ENCODE measurements at places on chromosomes 2 and 18.

DNA sequence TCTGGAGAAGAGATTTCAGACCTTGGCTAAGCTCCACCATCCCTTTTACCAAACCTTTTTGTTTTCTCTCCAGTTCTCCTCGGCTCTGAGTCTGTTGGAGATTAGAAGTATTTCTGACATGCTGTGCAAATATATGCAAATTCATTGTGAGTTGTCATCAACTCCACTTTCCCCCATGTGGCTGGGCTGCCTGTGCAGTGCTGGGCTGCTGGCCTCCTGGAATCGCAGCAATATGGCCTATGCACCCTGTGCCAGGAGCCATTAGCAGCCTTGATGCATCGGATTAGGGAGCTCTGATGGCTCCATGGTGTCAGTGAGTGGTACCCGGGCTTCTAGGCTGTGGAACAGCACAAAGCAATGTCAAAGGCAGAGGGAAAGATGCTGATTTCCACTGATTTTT, 80.0 kb downstream of the GPR39 start:
- no peak for DNase-seq

GRCh38 chr2:16096962-16097361, 156.6 kb downstream of the MYCN start:
- no peak for DNase-seq

- DNase-seq = no peak
Observed at GRCh38 chr2:127108090-127108523, 1.2 kb upstream of the BIN1 start.

- no peak for DNase-seq
Observed at GRCh38 chr2:232351686-232352510, 26.7 kb upstream of the ALPP start.

- no peak for DNase-seq
Observed at GRCh38 chr2:61712060-61712459, 141.8 kb downstream of the FAM161A start.

- DNase-seq = no peak
Observed at GRCh38 chr18:13635046-13635445, 91.3 kb downstream of the FAM210A start.

DNA sequence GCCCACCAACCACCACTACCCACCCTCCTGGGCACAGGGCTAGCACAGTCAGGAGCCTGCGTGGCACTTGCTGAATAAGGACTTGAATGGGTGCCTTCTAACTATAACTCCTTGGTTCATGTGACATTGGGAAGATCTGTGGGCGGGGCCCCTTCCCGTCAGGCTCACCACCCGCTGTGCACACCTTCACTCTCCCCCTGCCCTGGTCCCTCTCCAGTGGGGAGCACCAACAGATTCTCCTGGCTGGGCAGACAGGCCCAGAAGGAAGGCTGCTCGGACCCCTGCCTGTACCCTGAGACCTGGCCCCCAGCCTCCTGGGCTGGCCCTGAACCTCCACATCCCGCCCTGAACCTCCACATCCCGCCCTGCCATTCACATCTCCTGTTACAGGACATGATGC, 33.4 kb upstream of the POMC start:
- DNase-seq = no peak

GRCh38 chr18:25735459-25735858, 355.0 kb downstream of the SS18 start:
- no peak for DNase-seq

DNA sequence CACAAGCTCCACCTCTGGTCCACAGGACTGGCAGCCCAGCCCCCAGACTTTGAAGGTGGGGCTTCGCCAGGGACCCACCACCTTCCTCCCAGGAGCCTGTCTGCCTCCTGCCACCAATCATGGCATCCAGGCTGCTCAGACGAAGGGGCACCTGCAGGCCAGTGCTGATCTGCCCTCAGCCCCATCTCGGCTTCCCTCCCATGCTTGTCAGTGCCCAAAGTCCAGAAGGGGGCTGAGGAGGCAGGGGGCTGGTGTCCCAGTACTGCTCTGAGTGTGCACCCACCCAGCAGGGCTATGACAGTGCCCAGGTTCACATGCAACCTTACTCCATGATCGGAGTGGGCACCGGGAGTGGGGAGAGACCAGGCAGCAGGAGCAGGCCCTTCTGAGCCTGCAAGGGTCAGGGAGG, 25.3 kb upstream of the RUFY4 start:
- DNase-seq = no peak

GRCh38 chr2:235670974-235671787, 177.3 kb downstream of the AGAP1 start:
- DNase-seq = no peak

DNA sequence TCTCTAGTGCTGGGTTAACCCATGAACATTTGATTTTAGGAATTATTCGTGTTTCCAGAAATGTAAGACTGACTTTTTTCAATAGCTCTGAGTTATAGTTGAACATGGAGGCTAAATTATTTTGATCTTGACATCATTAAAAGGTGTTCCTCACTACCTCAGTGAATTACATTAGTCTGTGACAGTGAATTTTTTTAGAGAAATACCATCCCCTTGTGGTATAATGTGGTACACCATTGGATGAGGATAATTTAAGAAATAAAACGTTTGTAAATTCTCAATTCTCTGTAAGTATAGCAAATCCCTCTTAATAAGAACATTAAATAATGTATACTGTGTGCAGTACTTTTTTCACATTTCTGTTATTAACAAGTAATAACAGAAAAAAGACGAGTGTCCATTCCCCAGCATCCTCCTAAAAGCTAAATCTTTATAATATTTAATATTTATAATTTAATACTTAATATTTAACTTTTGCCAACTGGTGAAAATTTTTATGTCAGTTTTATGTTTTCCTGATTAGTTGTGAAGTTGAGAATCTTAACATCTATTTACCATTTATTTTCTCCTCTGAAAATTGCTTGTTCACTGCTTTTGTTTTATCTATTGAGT, 70.3 kb upstream of the CWC22 start:
- DNase-seq = no peak

DNA sequence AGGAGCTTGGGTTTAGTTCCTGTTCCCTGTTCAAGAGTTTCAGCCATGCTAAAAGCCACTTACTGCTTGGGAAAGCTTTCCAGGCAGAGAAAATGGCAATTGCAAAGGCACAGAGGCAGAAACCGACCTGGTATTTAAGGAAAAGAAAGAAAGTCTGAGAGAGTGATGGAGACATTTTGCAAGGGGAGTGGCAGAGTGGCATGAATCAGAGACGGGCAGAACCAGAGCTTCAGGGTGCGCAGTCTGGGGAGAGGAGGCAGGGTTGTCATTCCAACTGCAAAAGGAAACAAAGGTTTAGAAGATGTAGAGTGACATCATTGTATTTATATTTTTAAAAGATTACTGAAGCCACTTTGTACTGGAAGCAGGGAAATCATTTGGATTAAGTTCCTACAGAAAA, 14.9 kb upstream of the GNAL start:
- DNase-seq = no peak

DNA sequence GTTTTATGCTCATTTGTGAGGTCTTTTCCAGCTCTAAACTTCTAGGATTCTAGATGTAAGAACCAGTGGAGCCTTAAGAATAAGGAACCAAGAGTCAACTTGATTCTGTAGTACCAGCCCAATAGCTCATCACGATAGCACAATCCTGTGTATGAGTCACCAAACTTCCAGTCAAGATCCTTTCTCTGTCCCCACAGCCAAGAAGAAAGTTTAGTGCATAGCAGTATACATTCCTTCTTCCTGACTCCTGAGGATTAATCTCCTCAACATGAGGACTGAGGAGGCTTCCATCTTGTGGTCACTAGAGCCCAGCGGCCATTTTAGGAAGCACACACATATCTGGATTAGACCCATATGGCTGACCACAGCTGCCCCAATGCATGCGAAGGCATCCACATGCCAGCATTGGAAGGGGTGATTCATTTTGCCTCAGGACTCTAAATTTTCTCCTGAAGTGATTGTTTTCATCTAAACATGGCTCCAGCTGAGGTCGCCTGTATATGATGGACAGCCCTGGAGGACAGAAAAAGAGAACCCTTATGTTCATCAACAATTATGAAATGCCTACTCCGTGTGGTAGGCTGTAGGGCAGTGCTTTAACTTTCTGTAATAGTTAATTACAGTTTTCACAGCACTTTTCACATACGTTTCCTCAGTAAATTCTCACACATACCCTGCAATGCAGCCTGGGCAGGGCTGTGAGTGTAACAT, 53.5 kb downstream of the RASGRP3 start:
- no peak for DNase-seq

GRCh38 chr2:196927376-196928225, 1.1 kb upstream of the PGAP1 start:
- DNase-seq = no peak

GRCh38 chr2:39008665-39009064, 112.2 kb downstream of the SOS1 start:
- no peak for DNase-seq

DNA sequence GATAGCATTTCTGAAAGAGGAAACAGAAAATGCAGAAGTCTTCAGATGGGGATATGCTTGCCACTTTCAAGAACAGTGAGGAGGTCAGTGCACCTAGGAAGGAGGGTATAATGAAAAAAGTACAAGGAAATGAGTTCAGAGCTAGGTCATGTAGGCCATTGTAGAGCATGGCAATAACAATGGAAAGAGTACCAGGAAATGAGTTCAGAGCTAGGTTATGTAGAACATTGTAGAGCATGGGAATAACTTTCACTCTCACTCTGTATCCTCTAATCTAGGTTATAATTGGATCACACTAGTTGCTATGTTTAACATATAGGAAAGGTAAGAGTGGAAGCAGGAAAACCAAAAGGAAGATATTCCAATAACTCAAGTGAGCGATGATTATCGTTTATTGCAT, 12.3 kb downstream of the SCG2 start:
- DNase-seq = no peak

GRCh38 chr2:4427083-4427482, 723.7 kb downstream of the DCDC2C start:
- DNase-seq = no peak

DNA sequence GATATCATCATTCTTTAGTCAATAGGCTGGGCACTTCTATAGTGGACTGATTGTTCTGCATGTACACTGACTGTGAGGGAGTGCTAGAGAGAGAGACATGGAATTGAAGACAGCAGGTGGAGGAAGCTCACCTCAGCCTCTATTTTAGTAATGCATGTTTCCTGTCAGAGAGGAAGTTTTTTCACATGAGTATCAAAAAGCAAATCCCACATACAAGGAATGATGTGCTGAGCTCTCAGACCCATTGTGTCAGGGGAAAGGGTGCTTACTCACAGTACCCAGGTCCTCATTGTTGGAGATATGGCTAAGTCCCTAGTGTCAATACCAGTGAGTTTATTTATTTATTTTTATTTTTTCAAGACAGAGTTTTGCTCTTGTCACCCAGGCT, 9.9 kb upstream of the CDK15 start:
- DNase-seq = no peak

- DNase-seq = peak; percentile 37
Observed at GRCh38 chr18:49019446-49020045, 68.8 kb upstream of the SMAD7 start.

DNA sequence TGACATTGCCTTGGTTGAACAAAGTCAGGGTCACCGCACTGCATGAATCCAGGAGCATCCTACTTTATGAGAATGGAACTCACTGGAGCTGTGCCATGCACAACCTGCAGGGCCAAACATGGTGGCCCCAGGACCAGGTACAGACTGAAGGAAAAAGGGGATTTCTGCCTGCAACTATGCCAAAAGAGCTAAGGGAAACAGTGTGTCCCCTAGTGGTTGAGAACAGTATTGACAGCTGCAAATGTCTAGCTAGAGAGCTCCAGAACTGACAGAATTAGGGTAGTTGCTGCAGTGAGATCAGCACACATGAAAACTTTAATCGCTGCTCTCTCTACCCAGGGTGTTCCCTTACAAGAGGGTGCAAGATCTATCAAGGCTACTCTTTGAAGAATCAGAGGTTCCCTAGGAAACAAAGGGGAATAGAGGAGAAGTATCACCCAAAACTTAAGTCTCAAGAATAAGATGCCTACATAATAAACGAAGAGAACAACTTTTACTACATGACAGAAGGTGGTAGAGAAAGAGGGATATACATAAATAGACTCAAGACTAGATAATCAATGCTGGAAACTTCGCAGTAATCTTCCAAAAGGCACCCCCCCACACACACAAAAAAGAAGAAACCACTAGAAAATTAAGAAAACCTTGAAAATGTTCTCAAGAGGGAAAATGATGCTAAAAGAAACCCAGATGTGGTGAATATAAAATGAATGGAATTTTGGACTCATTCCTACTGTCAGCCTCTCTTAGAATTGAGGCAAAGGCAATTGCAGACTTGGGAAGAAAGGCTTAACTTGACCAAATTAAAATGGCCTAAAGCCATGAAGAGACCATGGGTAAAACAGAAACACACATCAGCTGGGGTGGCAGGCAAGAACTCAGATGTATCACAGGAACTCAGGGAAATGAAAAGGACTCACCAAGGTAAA, 43.6 kb upstream of the IHH start:
- no peak for DNase-seq

- no peak for DNase-seq
Observed at GRCh38 chr2:106104332-106105062, 89.6 kb downstream of the UXS1 start.

GRCh38 chr18:5478261-5478660, 65.5 kb downstream of the EPB41L3 start:
- no peak for DNase-seq

Measured in type B pancreatic cell (in vitro differentiated cells).